ENCODE measurements at places on chromosomes 1 and 21.

GRCh38 chr21:34808569-34809204 lies 139.9 kb downstream of the CLIC6 start:
- DNase-seq: no peak

GRCh38 chr1:212655668-212656440 lies 43.8 kb downstream of the BATF3 start:
- no peak for DNase-seq

GRCh38 chr1:67752306-67752705 lies 67.3 kb downstream of the GADD45A start:
- DNase-seq: no peak

DNA sequence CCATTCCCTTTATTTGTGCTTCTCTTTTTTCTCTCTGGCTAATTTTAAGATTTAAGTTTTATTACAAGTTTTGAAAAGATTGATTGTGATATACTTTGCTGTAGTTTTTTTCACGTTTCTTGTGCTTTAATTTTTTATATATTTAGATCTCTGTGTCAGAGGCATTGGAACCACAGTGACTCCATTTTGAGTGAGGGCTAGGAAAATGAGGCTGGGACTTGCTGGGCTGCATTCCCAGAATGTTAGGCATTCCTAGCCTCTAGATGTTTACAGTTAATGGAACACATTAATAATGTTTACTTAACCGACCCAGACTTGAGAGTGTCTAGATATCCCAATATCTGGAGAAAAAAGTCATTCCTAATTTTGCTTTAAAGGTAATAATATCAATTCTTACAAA lies 939.4 kb downstream of the BRINP3 start:
- no peak for DNase-seq

DNA sequence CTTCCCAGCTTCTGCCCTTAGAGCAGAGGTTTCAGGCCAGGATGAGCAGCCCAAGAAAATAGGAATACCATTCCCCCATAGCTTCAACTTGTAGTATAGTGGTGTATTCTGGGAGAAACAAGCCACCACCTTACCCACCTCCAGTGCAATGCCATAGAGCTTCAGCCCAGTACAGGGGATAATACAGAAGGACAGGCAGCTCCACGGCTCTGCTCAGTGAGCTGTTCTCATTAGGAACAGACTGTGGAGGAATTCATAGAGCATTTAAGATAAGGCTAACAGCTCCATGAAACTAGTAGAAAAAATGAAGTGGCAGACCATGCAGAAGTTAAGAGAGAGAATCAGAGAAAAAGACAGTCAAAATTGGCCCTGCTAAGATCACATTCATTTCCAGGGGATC lies 294.7 kb upstream of the POGK start:
- no peak for DNase-seq

All from bone marrow (tissue), 2 donors.